ENCODE measurements at places on chromosomes 16 and 17.

GRCh38 chr16:86025706-86026105 is 126.7 kb downstream of the IRF8 start:
- no peak for DNase-seq

DNA sequence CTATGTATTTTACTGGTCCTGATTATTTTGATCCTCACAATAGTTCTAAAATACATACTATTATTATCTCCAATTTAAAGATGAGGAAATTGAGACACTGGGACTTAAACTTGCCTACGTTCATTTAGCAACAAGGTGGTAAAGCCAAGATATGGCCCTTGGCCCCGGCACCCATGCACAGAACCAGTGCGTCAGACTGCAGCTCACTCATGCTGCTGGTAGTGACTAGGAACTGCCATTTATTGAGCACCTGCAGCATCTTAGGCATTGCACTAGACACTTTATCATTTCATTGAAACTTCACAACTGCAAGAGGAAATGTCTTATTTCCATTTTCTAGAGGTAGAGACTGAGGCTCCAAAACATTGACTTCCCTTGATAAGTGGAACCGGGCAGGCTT is 93.3 kb downstream of the RAB11FIP4 start:
- no peak for DNase-seq

DNA sequence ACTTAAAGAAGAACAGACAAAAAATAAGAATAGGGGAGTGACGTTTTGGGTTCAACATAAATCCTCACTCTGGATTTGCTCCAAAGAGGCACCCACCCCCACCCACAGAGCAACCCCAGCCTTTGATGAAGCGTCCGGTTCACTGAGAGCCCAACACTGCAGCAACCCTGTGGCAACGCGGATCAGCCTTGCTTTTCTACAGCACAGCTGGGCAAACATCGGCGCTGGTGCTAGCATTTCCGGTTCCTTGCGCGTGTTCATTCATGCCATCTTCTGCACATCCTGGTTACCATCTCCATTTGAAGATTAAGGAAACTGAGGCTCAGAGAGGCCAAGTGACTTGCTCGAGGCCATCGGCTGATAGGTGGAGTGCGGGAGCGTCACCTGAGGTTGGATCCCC is 8.7 kb upstream of the GINS2 start:
- no peak for DNase-seq

- DNase-seq, result no peak
These were observed 4.5 kb upstream of the TMEM92 start for GRCh38 chr17:50269477-50270434.

DNA sequence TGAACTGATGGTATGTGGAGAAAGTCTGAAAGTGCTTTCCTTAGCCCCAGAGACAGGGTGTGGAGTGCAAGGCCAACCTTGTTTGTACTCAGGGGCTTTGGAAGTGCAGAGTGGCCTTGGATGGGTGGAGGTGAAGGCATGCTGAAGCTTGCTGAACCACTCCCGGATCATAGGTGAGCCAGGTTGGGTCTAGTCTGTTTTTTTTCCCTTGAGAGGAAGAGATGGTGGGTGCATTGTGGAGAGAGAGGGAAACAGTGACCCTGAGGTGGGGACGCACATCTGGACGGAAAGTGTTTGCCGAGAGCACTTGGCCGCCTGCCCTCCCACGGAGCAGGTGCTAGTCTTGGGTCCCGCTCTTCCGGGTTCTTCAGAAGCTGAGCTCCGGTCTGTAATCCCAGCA is 12.5 kb downstream of the ABAT start:
- DNase-seq, result no peak

- no peak for DNase-seq
These were observed 1.1 kb downstream of the KSR1 start for GRCh38 chr17:27457360-27457715.

- no peak for DNase-seq
These were observed 19.9 kb downstream of the EFTUD2 start for GRCh38 chr17:44879376-44879775.

DNA sequence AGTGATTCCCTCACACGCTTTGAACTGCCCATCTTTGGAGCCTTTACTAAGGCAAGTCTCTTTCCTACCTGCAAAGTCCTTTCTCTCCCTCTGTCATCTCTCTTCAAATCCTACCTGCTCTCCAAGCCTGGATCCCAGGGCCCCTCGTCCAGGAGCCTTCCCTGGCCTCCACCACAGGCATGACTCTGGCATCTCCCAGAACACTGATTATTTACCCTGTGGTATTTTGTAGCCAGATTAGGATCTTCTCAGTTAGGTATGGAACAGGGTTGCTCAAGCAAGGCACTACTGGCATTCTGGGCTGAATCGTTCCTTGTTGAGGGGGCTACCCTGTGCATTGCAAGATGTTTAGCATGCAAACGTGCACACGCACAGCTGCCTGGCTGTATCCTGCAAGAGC is 31.9 kb upstream of the POLR3E start:
- DNase-seq, result no peak

DNA sequence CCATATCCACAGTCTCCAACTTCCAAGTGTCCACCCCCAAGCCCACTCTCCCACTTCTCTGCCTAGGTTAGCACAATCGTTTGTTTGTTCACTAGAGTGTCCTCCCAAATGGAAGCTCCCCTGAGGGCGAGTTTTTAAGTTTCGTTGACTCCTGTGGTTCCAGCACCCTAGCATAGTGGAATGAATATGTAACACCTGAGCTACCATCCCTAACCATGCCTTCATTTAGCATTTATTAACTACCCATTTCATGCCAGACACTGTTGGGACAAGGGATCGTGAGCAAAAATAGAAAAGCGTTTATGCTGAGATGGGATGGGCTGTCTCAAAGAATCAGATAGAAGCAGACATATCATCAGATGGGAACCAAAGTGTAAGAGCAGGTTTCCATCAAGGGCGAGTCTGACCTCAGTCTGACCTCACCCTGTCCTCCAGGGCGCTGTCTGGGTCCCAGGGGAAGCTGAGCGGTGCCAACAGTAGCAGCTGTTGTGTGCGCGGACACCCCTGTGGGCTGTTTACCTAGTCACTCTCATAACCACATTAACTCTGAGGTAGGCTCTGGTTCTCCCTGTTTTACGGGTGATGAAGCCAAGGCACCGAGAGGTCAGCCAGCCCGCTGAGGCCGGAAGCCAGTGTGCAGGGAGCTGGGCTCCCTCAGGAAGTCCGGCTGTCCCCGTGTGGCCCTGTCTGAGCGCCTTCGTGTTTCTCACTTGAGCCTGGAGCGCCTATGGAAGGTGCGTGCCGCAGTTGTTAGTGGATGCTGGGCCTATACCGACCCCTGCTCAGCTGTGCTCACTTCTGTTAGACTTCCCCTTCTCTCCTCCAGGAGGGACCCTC is 6.2 kb downstream of the CNP start:
- no peak for DNase-seq

DNA sequence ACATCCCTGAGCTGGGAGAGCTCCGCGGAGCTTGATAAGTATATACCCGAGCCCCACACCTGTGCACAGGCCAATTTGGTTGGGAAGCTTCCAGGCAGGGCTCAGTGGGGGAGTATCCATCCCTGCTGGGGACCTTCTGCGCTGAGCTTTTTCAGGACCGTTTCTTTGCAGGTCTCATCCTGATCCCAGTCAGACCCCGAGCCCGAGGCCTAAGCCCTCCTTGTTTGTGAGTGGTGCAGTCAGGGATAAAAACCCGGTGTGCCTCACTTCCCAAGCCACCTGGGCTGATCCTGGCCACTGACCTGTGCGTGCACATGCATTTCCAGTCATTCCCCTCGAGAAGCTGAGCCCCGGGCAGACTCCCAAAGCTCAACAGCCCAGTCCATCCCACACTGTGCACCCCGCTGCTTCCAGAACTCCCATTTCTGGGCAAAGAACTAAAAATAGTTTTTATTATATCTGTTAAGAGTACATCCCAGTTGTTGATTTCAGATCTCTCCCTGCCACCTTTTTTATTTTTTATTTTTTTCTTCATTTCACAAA is 27.3 kb upstream of the NAT9 start:
- no peak for DNase-seq

- no peak for DNase-seq
These were observed 9.4 kb downstream of the CYGB start for GRCh38 chr17:76528156-76528527.

DNA sequence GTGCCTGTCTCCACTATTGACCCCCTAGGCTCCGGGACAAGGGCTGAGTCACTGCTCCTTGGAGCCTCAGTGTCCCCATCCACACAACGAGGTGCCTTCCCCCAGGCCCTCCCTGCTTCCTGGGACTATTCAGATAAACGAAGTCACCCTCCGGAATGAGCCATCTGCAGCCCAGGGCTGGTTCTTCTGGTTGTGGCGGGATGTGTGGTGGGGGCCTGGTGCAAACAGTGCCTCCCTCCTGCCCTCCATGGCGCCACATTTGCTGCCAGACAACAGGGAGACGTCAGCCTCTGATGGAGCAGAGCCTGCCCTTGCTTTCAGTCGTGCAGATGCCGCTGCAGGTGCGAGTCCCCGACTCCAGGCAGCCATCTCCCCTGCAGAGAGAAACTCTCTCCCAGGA is 5.1 kb upstream of the KRT16 start:
- DNase-seq, result no peak

- DNase-seq, result no peak
These were observed 16.7 kb downstream of the ERCC4 start for GRCh38 chr16:13936596-13937081.

DNA sequence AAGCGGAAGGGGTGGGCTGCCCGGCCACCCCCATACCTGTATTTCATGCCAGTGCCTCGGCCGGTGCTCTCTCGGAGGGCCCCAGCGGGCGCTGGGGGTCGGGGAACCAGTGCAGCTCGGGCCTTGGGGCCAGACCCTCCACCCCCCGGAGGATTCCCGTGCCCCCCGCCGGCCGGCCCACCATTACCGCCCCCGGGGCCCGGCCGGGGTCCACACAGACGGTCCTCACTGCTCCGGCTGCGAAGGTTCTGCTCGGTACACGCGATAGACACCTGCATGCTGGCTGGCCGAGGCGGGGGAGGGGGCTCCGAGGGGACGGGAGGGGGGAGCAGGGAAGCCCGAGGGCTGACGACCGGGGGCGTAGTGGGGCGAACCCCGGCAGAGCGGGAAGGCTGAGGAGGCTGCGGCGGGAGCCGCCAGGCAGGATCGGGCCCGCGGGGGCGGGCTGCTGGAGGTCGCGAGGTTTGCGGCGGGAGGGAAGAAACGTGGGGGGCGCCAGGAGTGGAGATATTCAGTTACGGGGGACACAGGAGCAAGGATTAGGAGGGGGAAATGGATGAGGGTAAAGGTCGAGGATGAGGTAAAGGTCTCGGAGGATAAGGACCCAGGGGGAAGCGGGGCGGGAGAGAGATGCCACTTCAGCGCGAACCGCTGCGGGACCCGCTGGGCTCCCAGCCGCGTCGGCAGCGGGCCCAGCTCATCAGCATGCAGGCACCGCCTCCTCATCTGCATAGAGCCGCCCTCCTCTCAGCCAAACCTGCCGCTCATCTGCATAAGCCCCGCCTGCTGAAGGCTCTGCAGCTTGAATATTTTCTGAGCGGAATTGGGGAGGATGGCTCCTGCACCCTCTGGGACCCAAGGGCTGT is at the start of gene KCNAB3:
Gene KCNAB3, minus strand, starts transcription at position 699 of the 866 bp plus-strand sequence. Its CDS starts 421 bp downstream, at position 278.
- DNase-seq, result no peak
